ENCODE measurements at places on chromosomes 13 and 19.

- DNase-seq, result no peak
Measured at GRCh38 chr13:25247360-25247759, 39.9 kb downstream of the MTMR6 start.

DNA sequence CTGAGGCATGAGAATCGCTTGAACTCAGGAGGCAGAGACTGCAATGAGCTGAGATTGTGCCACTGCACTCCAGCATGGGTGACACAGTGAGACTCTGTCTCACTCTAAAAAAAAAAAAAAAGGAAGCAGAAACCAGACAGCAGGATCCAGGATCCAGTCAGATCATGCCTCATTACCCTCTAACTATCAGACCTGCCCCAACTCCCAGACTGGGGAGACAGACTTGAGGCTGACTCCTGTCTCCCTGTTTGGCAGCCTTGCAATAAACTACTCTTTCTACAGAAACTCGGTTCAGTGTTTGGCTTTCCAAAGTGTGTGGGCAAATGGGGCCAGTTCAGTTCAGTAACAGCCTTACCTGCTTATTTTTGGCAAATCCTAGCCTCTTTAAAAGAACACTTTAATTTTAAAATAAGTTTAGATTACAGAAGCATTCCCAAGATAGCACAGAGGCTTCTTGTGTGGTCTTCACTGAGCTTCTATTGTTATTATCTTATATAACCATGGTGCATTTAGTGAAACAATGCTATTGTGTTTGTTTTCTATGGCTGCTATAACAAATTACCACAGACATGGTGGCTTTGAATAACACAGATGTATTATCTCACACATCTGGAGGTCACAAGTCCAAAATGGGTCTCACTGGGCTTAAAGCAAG, 18.5 kb downstream of the RASL11A start:
- no peak for DNase-seq

GRCh38 chr13:98143157-98143553, 261 bp downstream of the FARP1 start:
- DNase-seq, result no peak

GRCh38 chr19:46530636-46531035, 35.0 kb upstream of the PNMA8B start:
- no peak for DNase-seq

GRCh38 chr19:632579-633067, 714 bp downstream of the POLRMT start:
- DNase-seq, result no peak

DNA sequence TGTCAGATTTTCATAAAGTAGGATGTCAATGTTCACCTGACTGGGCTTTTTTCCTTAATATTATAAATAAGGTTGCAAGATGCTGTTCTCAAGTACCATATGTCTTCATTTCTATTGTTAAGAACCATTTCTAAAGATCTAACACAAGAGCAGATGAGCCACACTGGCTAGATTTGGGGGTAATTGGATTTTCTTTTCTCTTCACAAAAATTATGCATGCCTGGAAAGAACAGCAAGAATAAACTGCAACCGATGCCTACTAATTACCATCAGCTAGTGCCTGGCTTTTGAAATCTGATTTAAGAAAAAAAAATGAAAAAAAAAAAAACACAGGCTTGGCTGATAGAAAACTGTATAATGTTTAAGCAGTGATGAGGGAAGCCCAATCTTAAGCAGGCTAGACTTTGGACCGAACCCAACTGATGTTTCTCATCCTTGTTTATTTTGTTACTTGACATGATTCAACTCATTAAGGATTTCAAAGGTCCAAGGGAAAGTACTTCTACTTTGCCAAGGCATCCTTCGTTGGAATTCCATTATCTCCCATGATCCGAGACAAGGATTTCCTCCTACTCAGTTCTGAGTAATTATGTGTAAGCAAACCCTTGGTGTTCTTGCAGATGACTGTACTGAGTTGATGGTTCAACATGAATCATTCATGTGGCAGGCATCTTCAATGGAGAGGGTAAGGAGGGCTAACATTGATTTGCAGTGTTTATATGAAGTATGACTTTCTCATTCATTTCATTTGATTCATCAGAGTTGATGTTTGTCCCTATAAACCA, 300.5 kb downstream of the SPRY2 start:
- DNase-seq, result no peak

GRCh38 chr13:40540328-40541044, 126.0 kb downstream of the FOXO1 start:
- no peak for DNase-seq

DNA sequence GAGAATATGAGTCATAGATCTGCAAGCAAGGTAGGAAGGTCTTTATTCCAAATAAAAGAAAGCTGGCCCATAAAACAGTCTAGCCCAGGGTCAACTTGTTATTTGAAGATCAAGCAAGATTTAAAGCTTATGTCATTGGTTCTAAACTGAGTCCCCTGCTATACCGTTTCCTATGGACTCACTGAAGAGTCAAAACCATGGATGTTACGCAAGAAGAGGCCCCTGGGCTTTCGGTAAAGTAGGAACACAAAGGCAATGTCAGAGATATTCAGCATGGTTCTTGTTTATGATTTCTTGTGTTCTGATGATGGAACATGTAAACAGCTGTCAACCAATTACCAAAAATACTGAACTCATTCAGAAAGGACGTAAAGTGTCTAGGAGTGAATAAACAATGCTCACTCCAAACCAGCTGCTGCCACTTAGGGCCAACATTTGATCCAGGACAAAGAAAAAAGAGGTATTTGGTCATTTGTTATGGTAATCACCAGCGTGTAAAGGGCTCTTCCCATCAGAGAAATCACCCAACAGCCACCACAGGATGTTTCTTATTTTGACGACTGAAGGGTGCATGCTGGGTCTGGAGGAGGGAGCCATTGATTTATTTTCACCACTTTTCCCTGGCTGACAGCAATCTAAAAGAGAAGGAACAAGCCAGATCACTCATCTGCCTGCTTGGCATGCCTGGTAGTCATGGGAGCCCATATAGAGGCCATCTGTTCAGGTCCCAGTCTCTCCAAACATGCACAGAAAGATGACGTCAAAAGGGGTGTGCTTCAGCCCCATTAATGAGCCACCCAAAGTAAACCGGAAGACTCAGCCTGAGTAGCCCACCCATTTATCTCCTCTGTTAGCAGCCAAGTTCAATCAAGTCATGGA, 68.3 kb downstream of the FGF14 start:
- no peak for DNase-seq

- no peak for DNase-seq
Measured at GRCh38 chr19:3157096-3157845, 21.3 kb upstream of the S1PR4 start.

GRCh38 chr19:1252821-1253513, 4.6 kb downstream of the MIDN start:
- peak; percentile 83 for DNase-seq

DNA sequence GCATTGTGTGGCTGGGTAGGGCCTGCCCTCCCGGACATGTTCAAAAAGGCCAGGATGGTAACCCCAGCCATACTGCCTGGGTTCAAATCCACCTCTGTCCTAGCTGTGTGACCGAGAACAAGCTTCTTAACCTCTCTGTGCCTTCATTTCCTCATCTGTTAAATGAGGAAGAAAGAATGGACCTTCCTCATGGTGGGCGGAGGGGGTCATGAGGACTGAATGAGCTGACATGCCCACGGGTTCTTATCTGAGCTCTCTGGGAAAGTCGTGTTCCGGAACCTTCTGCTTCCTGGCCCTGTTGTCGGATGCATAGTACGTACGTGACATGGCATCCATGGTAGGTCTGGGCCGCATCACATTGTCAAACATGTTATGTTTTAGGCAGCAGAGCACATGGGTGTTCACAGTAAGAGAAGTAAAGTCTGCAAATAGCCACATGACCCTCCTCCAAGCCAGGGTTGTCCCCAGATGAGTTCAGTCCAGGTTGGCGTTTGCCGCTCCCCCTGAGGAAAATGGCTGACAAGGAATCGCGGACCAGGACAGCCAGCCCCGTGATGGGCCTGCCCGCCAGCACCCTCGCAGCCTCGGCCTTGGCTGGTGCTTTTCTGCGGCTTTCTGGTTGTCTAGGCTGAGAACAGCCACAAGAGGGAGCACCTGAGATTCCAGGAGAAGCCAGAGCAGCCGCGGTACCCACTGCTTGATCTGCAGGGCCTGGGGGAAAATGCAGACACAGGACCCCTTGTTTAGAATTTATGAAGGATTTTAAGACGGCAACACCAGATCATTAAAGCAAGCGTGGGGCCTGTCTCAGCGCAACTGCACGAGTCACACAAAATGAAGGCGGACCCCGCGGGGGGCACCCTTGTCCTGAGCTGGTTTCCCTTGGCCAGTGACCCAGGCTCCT, 2.4 kb upstream of the NTN5 start:
- DNase-seq, result no peak

DNA sequence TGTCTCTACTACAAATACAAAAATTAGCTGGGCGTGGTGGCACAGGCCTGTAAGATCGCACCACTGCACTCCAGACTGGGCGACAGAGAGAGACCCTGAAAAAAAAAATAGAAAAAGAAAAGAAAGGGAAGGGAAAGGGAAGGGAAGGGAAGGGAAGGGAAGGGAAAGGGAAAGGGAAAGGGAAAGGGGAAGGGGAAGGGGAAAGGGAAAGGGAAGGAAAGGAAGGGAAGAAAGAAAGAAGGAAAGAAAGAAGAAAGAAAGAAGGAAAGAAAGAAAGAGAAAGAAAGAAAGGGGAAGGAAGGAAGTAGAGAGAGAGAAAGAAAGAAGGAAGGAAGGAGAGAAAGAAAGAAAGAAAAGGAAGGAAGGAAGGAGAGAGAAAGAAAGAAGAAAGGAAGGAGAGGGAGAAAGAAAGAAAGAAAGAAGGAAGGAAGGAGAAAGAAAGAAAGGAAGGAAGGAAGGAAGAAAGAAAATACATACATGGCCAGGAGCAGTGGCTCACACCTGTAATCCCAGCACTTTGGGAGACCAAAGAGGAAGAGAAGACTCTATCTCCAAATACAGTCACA, 8.1 kb upstream of the SYDE1 start:
- no peak for DNase-seq

DNA sequence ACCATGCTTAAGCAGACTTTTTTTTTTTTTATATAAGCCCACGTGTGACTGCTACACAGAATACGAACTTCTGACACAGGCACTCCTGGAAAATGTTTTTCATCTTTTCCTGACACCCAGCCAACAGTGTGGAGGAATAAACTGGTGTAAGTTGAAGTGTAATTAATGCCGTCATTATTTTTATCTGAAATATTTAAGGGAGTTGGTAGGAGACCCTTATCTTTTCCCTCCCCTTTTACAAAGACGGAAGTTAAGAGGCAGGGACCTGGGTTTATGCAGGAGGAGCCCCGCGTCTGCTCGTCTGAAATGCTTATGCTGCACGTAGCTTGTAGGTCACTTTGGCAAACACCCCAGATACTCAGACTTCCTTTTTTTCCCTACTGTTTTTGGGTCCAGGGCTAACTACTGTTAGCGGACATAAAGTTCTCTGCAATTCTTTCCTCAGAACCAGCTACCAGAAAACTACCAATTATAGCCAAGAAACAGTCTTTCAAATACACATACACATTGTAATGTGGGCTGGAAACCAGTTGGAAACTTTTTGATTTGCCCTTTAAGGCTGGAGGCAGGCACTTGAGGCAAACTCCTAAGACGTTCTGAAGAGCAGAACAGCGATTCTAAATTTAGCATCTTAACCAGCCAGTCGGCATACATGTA, 50.8 kb downstream of the EFNB2 start:
- no peak for DNase-seq

DNA sequence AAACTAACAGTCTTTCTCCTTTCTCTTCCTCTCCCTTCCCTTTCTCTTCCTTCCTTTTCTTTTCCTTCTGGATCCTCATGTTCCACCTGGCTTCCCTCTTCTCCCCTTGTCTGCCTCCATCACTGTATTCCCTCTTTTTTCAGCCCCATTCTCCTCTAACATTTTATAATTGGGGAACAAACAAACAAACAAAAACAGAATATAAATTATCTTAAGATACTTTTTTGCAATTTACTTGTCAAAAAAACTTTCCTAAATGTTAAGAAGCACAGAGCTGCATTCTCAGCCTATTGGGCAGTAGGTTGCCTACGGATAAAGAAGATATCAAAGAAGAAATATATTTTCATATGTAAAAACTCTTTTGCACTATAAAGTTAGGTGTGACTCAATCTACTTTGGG, 1382.2 kb upstream of the MIR17HG start:
- no peak for DNase-seq

- DNase-seq, result no peak
Measured at GRCh38 chr13:75760131-75761021, 124.2 kb downstream of the LMO7 start.

DNA sequence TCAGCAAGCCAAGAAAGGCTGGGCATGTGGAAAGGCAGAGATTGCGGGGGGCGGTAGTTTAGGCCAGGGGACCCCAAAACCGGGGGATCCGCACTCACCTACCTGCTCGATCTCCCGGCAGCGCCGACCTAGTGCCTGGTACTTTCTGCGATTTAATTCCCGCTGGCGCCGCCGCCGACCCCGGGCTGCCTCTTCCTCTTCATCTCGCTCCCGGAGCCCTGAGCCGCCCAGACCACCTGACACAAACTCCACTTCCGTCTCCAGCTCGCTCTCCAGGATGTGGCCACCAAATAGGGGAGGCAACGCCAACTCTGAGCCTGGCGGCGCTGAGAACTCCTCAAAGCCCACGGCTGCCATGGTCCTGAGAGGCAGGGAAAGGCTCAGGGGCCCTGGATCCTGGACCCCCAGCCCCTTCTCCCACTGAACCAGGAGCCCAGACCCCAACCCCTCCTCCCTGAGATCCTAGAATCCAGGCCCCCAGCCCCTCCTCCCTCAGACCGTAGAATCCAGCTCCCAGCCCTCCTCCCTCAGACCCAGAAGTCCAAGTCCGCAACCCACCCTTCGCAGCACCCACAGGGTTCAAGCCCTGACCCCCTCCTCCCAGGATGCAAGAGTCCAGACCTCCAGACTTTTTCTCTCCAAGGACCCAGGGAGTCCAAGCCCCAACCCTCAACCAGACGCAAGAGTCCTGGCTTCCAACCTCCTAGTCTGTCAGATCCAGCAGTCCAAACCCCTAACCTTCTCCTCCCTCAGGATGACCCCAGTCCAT, 933 bp downstream of the TFPT start:
- peak; percentile 24 for DNase-seq

GRCh38 chr19:40420451-40420765, 5.4 kb downstream of the SERTAD1 start:
- no peak for DNase-seq

DNA sequence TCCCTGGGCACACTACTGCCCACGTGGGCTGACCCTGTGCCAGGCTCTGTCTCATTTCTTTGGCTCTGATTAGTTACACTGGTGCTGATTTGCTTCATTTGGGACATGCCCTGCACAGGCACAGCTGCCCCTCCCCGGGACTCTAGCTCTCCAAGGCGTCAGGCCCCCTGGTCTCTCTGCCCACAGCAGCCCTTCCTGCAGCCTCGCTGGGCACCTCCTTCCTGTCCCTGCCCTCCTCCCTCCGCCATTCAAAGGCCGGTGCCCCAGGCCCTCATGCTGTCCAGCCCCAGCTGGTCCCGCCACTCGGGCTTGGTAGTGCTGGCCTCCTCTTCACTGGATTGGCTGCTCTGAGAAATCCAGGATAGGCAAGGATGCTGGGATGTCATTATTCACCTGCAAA, 73.1 kb downstream of the ERICH6B start:
- DNase-seq, result no peak
